GM12878 (cell line): ENCODE measurements at places on chromosomes 3 and 15. TPM values are rescaled to one million over a fixed set of nuclear protein-coding genes. Genes with fewer than 3 reads are reported as not detected.

Gene CACNA1D
- 2.6 and 2.7 TPM in 2 replicates for total RNA-seq

Gene RTP4
- 2.8 and 3.4 TPM in 2 replicates for total RNA-seq

DNA sequence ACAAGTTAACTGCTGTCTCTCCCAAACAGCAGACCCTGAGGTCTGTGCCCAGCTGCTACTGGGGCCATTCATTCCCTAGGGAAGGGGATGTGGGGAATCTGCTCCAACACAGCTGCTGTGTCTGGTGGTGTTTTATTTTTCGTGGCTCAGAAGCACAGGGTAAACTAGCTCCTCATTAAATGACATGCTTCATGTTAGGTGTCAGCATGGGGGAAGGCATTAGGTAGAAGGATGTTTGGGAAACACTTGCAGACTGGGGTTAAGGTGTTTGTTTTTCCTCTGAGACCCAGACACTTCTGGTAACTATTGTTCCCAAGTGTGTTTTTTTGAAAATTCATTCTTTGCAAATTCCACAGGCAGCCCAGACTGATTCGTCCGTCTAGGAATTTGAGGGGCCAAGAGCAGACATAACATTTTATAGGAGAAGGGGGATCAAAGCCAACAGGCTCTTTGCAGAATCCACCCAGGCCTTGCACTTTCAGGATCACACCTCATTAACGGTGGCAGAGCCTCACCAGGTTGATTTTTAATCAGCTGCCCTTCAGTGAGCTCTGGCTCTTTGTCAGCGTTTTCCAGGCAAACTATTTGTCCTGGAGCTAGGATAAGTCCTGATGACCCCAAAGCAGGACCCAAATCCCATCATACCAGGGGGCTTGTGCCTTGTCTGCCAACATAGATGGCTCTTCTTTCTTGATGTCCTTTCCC is 65.4 kb upstream of the ITGA11 start:
- no peak for DNase-seq

- no peak for DNase-seq
Observed at GRCh38 chr15:57496946-57497869, 94.5 kb upstream of the MYZAP start.

- DNase-seq: no peak
Observed at GRCh38 chr15:35654332-35654731, 108.4 kb upstream of the DPH6 start.

Gene PRRT3
- total RNA-seq: 17.0 and 18.0 TPM in 2 replicates

- no peak for DNase-seq
Observed at GRCh38 chr3:103851793-103852192, 1417.0 kb downstream of the ZPLD1 start.

GRCh38 chr3:68060910-68061309 is 406.5 kb upstream of the SUCLG2 start:
- no peak for DNase-seq
